ENCODE measurements at places on chromosomes 3 and 15.

DNA sequence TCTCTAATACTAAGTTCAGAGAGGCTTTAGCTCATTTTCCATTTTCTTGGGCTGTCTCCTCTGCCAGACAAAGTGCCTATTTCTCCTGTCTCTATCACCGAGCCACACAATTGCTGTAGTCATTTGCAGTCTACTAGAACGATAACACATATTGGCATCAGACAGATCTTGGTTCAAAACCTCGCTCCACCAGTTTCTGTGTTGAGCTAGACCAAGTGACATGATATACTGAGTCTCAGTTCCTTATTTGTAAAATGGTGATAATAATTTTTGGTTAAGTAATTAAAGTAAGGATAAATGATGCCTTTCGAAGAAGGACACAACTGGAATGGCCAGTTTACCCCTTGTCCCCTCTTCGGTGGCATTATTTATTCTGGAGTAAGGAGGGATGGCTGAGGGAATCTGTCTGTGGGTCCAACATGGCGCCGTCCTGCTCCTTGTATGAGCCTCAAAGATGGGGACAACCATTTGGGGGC is 398 bp upstream of the RAB7A start:
- no peak for DNase-seq

DNA sequence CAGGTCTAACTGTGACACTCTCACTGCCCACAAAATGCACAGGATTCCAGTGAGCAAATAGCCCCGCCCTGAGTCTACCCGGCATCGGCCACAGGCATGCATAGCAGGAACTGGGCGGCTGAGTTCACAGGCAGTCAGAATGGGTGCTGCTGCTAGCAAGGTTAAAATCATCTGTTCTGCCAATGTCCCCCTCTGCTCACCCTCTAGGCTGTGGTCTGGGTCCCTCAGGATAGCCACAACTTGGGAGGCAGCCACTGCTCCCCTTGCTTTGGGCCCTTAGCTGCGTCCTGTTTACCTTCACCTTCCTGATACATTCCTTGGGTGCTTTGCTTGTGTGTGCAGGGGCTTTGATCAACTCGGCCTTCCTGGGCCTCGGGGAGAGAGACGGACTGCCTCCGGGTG is 232.9 kb upstream of the RGMA start:
- no peak for DNase-seq

DNA sequence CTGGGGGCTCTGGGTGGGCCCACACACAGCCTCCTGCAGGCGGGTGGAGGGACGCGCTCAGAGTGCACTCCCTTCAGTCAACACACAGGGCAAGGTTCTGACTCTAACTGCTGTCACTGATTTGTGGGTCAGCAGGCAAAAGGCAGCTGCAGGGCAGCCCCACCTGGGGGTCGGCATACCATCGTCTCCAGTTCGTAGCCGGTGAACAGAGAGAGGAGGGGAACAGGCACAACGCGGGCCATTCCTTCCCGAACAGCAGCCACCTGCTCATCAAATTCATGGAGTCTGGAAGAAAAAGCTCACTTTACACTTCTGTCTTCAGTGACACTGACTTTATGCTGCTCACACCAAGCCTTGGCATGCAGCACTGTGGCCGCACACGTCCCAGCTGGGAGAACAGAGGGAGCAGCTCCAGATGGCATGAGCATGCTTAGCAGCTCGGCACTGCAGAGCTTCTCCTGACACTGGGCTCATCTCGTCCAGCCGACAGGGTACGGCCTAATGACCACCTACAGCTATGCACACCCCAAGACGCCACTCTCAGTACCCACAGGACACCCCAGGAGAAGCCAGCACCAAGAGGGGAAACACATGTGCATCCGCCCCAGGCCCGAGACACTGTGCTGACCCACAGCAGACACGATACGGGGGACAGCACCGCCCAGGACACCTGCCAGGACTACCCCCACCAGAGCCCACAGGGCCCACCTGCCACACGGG is 14.4 kb upstream of the OCA2 start:
- DNase-seq, result no peak

GRCh38 chr3:14620512-14620911 is 31.1 kb upstream of the CCDC174 start:
- no peak for DNase-seq
